Spinal cord (tissue), 10 donors: ENCODE measurements at places on chromosomes 6 and 20. TPM values are rescaled to one million over a fixed set of nuclear protein-coding genes. Genes with fewer than 3 reads are reported as not detected.

Gene GTSF1L
- not detected for polyA plus RNA-seq

Gene SLC17A3
- not detected for polyA plus RNA-seq

Gene TFAP2D
- not detected for polyA plus RNA-seq

Gene IP6K3
- polyA plus RNA-seq = 0.22 TPM

Gene LTB
- 0.50 TPM for polyA plus RNA-seq

Gene ADAT2
- 7.1 TPM for polyA plus RNA-seq

Gene RHAG
- polyA plus RNA-seq = 0.27 TPM

Gene PRR18
- polyA plus RNA-seq = 13.2 TPM

Gene MEI4
- polyA plus RNA-seq = 1.3 TPM

Gene FRMD1
- 0.56 TPM for polyA plus RNA-seq

Gene TULP4
- 30.9 TPM for polyA plus RNA-seq

Gene MUCL3
- polyA plus RNA-seq = not detected

Gene MLIP
- 0.92 TPM for polyA plus RNA-seq

Gene HLA-DOA
- 1.8 TPM for polyA plus RNA-seq

Gene MYH7B
- 5.5 TPM for polyA plus RNA-seq

Gene RNF182
- 29.2 TPM for polyA plus RNA-seq

Gene OR2J3
- not detected for polyA plus RNA-seq

Gene TSBP1
- polyA plus RNA-seq = not detected

Gene PAX1
- 0.08 TPM for polyA plus RNA-seq

Gene NR2E1
- not detected for polyA plus RNA-seq

Gene MRPS18B
- 46.1 TPM for polyA plus RNA-seq

Gene PCNA
- 86.6 TPM for polyA plus RNA-seq

Gene TAGAP
- polyA plus RNA-seq = 3.1 TPM

Gene GRM1
- polyA plus RNA-seq = 6.7 TPM

Gene THBD
- polyA plus RNA-seq = 11.3 TPM

Gene PRL
- polyA plus RNA-seq = 1.1 TPM

Gene ATG5
- 29.1 TPM for polyA plus RNA-seq

Gene LHFPL5
- polyA plus RNA-seq = 2.0 TPM

Gene PM20D2
- polyA plus RNA-seq = 16.8 TPM

Gene BCAS1
- polyA plus RNA-seq = 268 TPM

Gene HSPA1A
- 175 TPM for polyA plus RNA-seq

Gene JAG1
- polyA plus RNA-seq = 31.2 TPM

Gene SERPINB6
- polyA plus RNA-seq = 81.6 TPM

Gene C6orf15
- polyA plus RNA-seq = not detected

Gene HAO1
- not detected for polyA plus RNA-seq

Gene SLCO4A1
- polyA plus RNA-seq = 8.7 TPM
